ENCODE measurements at places on chromosomes 1 and 21.

GRCh38 chr1:227073786-227074185 lies 133.7 kb downstream of the COQ8A start:
- no peak for DNase-seq

- DNase-seq = no peak
Measured at GRCh38 chr1:46490656-46491442, 1.2 kb downstream of the DMBX1 start.

GRCh38 chr1:3107201-3107600 lies 38.2 kb downstream of the PRDM16 start:
- DNase-seq = no peak

DNA sequence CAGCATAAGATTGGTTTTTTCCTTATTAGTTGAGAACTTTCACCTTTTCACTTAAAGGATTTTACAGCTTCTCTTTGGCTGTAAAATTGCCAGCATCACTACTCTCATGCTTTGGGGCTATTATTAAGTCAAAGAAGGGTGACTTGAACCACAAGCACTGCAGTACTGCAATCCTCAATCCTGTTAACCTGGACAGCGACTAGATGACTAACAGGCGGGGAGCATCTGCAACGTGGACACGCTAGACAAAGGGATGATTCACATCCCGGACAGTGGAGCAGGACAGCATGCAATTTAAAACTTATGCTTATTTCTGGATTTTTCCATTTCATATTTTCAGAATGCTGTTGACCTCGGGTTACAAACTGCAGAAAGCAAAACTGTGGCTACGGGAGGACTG lies 8.1 kb downstream of the ARV1 start:
- DNase-seq = no peak

DNA sequence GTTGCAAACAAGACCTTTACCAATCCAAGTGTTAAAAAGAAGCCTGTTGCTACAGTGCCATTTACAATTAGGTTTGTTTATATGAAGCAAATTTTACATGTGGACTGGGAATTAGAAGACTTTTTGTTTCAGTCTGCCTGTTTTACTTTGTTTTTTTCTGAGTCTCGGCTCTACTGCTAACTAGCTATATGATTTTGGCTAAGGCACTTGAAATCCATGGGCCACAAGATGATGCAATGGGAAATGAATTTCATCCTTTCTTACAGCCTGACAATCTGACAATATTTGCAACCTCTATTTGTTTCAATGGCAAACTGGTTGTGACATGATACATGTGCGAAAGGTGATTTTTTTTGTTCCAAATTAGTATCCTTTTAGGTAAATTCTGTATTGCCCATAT lies 3.7 kb upstream of the PEX11B start:
- DNase-seq = no peak

DNA sequence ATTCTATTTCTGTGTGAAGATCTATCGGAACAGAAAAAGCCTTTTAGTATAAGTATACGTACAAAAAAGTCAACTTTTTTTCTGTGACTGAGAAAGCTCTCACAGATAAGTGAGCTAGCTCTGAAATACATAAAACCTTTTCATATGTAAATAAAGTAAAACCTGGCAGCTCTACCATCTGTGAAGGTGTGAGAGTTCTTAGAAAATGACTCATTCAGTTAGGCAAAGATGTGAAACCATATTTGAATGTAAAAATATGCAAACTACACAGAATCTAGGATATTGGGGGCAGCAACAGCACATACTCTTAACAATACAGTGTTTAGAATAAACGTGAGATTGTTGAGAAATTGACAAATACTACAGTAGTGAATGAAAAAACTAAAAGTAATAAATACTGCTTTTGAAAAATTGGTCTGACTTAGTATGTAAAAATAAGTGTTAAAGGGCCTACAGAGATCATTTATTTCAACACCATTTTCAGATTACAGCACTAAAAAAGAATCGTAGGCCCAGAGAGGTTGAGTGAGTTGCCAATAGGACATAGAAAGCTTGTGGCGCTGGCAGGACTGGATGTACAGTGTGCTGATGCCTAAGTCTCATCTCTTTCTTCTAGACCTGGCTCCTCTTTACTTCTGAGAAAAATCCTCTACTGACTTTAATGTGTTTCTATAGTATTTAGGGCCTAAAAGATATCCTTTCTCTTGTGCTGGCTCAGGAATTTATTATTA lies 19.8 kb downstream of the ATP6V1G3 start:
- DNase-seq = no peak

- DNase-seq = no peak
Measured at GRCh38 chr1:167710836-167711235, 10.9 kb upstream of the MPZL1 start.

- DNase-seq = no peak
Measured at GRCh38 chr1:66313429-66313828, 220.5 kb upstream of the SGIP1 start.
